ENCODE measurements at places on chromosomes 3 and 15.

GRCh38 chr3:123448536-123449101 lies at the start of gene ADCY5:
TSS of gene ADCY5 (minus strand) at chr3:123449090. CDS start at chr3:123448545, 545 bp downstream.
- no peak for DNase-seq

- DNase-seq = no peak
Observed at GRCh38 chr3:33915796-33916546, 117.5 kb downstream of the PDCD6IP start.

- no peak for DNase-seq
Observed at GRCh38 chr15:75738014-75738646, 25.5 kb upstream of the CSPG4 start.

- no peak for DNase-seq
Observed at GRCh38 chr15:94477913-94478553, 246.7 kb downstream of the MCTP2 start.

GRCh38 chr3:143442814-143443447 lies 323.4 kb downstream of the CHST2 start:
- no peak for DNase-seq

GRCh38 chr3:46693038-46693891 lies at the start of gene ALS2CL:
TSS of gene ALS2CL (minus strand) at chr3:46693679. CDS start at chr3:46689440, 4,239 bp downstream.
- peak; percentile 68 for DNase-seq

DNA sequence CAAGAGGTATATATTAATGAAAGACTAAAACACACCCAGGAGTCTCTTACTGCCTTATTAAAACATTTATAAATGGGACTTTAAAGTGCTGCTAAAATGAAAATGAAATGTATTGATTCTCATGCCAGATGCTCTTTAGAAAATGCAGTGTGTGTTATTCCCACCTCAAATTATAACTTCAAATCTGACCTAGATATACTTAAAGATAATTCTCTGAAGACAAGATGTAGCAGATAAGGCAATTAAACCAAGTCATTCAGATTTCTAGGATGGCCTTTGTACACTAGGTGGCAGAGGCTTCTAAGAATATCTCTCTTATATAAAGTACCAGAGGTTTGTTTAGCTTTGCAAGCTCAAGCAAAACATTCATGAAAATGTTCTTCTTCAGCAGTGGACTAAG lies 26.9 kb upstream of the GOLGA8B start:
- DNase-seq = no peak

DNA sequence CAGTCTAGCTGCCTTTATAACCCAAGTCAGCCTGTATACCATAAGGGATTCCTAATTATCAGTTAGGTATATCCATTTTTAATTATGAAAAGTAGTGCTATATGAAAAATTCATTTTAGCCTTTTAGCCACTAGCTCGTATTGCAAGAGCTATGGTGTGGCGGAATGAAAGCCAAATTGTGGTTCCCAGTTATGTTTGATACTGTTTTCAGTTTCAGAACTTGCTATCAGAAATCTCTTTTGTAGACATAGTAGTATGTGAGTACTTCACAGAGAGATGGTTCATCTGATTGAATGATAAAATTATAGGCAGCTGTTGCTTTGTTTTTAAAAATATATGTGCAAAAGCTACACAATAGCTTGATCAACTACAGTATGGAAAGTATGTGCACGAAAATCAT lies 134.6 kb downstream of the SLC25A26 start:
- no peak for DNase-seq

GRCh38 chr3:5787861-5788488 lies 600.5 kb downstream of the EDEM1 start:
- no peak for DNase-seq

GRCh38 chr3:138399766-138400165 lies 34.6 kb upstream of the ESYT3 start:
- DNase-seq = no peak

- no peak for DNase-seq
Observed at GRCh38 chr15:38196076-38196475, 56.6 kb upstream of the SPRED1 start.

DNA sequence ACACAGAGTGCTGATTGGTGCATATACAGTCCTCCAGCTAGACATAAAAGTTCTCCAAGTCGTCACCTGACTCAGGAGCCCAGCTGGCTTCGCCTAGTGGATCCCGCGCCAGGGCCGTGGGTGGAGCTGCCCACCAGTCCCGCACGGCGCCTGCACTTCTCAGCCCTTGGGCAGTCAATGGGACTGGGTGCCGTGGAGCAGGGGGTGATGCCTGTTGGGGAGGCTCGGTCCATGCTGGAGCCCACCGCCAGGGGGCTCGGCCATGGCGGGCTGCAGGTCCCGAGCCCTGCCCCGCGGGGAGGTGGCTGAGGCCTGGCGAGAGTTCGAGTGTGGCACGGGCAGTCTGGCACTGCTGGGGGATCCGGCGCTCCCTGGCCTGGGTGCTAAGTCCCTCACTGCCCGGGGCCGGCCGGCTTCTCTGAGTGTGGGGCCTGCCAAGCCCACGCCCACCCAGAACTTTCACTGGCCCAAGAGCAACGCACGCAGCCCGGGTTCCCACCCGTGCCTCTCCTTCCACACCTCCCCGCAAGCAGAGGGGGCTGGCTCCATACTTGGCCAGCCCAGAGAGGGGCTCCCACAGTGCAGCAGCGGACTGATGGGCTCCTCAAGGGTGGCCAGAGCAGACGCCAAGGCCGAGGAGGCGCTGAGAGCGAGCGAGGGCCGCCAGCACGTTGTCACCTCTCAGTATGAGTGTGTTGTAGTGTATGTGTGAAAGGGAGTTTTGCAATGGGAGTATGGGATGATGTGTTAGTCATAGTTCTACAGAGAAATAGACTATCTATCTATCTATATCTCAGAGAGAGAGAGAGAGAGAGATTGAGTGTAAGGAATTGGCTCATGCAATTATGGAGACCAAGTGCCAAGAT lies 69.0 kb downstream of the UBE2E2 start:
- no peak for DNase-seq

GRCh38 chr3:72646263-72646662 lies 202.0 kb downstream of the SHQ1 start:
- no peak for DNase-seq

DNA sequence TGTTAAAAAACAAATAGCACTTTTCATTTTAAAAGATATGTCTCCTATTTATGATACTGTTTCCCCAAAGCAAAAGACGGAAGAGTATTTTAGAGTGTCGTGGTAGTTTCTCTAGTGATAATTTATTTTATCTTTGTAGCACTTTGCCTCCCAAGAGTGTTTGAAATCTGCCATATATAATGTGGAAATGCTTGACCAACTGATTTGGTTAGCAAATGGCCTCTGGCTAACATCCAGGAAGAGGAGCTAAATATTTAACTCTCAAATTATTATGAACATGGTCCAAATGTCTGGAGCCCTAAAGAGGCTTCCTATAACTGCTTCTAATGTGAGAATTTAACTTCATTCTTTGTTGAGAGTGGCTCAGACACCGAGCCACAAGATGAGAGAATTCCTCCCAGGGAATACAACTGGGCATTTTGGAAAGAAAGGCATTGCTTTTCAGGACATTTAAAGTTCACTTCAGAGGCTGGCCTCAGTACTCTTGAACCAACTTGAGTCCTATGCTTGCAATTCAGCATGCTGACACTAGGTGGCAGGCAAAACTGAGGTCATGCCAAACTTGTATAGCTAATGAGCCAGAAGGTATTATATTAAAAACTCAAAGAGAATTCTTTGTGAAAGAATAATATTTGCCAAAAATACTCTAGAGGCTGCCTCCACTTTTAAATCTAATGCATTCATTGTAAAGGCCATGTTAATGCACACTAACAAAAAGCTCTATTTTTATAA lies 104.5 kb downstream of the RARB start:
- no peak for DNase-seq

DNA sequence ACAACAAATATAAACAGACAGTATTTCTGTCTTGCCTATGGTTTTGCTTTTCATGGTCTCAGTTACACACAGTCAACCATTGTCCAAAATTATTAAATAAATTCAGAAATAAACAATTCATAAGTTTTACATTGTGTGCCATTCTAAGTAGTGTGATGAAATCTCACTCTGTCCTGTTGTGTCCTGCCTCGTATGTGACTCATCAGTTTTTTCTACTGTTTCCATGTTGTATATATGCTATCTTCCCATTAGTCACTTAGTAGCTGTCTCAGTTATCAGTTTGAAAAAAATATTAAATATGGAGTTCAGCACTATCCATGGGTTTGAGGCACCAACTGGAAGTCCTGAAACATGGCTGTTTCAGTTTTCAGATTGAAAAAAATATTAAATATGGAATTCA lies 282.4 kb upstream of the GRM7 start:
- DNase-seq = no peak

- DNase-seq = no peak
Observed at GRCh38 chr3:186184021-186184420, 75.1 kb upstream of the ETV5 start.

GRCh38 chr3:13262493-13263211 lies 157.5 kb downstream of the NUP210 start:
- no peak for DNase-seq
